IPS-NIHi11 (cell line): ENCODE measurements at places on chromosomes 16 and 17.

DNA sequence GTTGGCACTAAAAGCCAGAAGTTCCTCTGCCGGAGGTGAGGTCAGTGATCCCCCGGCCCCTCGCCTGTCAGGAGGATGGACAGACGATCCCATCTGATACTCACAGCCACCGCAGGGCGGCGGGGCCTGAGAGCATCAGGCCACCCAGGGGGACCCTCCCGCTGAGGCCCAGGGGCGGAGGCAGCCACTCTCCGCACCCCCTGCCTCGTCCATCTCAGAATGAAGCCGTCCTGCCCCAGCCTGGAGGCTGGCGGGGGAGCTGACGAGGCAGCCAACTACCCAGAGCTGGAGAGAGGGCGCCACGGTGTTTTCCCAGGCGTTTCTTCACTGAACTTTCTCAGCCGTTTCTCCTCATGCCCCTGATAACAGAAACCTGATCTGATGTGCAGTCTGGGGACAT, 22.6 kb downstream of the TPSD1 start:
- peak; percentile 66 for DNase-seq

GRCh38 chr16:22813948-22814710, at the start of gene HS3ST2:
Gene HS3ST2 (plus strand): TSS chr16:22814162. CDS start chr16:22814611, 449 bp downstream.
- peak; percentile 89 for DNase-seq

GRCh38 chr17:17724307-17725010, 43.2 kb downstream of the RAI1 start:
- peak; percentile 84 for DNase-seq

DNA sequence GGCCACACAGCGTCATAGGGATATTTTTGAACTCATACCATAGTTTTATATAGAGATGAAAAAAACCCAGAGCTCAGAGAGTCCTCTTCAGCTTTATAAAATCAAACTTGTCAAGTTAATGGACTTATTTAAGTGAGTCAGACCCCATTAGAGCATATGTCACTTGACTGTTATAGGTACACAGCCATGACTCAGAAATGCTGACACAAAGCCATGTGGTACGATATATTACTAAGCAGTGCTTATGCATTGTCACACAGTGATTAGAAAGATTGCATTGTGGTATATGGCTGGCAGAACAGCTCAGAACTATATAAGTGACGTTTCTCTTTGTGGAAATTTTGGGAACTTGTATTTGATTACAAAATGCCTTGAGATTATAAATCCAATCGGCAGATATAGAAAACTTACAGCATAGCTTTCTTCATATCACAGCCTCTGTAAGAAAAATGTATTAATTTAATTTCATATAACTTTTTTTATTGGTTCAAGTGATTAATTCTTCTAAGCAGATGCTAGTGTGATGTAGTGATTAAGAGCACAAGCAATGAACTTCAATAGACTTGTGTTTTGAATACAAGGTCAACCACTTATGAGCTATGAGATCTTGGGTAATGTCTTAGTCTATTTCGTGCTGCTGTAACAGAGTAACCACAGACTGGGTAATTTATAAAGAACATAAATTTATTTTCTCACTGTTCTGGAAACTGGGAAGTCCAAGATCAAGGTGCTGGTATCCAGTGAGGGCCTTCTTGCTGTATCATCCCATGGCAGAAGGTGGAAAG, 25.8 kb upstream of the GINS3 start:
- DNase-seq: no peak

DNA sequence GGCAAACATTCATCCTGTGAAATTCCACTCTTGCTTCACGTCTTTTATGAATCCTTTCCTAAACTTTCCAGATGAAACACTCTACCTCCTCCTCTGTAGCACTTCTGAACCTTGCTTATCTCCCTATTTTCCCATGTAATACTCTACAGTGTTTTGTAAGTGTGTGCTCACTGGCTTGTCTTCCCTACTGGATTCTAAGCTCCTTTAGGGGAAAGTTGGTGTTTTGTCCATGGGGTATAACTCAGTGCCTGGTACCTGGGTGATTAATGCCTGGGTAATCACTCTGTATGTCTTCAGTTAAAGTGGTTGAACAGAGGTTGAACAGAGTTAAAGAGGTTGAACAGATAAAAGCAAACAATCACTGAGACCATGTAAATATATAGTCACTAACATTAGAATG, 3.8 kb upstream of the KAT7 start:
- DNase-seq: no peak

DNA sequence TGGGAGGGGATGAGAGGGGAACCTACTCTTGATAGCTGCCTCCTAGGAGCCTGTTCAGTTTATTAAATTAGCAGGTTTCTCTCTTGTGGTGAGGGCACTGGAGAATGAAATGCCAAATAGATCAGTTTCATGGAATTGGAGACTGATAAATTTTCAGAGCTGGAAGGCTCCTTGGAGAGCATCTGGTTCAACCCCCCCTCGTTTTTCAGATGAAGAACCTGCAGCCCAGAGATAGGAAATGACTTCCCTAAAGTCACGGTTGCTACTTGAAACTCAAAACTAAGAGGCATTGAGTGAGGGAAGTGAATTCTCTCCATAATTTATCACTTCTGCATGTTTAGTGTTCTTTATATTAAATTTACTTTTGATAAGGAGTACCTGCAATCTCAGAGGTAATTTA, 366.0 kb upstream of the CCL2 start:
- no peak for DNase-seq

GRCh38 chr16:84742641-84743092, 42.9 kb downstream of the USP10 start:
- no peak for DNase-seq
